ENCODE measurements at places on chromosomes 6 and 20.

GRCh38 chr20:63082939-63083735 is 76.4 kb upstream of the BHLHE23 start:
- DNase-seq = no peak

GRCh38 chr6:148533309-148534107 is 190.9 kb downstream of the SASH1 start:
- DNase-seq = no peak

DNA sequence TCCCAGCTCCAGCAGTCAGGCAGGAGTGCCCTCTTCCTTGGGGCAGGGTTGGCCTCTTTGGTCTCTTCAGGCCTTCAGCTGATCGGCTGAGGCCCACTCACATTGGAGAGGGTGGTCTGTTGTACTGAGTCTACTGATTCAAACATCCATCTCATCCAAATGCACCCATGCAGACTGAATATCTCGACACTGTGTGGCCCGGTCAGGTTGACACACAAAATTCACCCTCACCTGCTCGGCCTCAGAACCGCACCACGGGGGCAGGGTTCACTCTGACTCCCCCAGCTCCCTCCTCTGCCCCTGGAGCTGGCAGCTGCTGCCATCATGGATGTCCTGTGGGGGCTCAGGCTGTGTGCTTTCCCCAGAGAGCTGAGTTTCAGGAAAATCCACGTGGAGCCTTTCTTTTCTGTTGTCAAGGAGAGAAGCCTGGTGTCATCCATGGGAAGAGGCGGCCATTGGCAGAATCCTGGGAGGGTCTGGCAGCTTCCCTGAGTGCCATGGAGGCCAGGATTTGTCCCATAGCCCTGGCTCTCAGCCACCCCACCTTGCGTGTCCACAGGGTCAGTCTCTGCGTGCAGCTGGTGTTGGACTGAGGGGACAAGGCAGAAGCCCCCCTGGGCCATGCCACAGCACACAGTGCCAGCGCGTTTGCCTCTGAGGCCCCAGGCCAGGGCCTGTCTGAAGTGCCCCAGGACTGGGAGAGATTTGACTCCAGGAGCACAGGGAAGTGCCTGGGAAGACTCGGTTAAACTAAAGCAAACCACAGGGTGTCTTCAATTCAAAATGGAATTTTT is 114.1 kb downstream of the ERMARD start:
- no peak for DNase-seq

- no peak for DNase-seq
These were observed 67.7 kb downstream of the PLEKHG1 start for GRCh38 chr6:150667359-150667758.

DNA sequence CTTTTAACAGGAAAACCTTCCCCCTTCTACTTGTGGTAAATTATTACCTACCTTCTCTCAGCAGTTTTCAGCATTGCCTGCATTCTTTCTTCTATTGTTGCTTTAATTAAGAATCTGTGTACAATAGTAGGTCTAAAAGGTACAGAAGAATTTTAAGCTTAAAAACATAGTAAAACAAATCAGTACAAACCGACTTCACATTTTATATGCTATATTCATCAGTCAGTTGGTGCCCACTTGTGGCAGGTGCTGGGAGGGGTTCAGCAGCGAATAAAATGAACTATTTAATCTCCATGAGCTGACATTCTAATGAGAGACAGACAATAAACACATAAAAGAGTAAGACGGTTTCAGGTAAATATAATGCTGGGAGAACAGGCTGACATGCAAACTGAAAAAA is 73.4 kb upstream of the FBXO30 start:
- DNase-seq = no peak

Measured in activated CD4-positive, alpha-beta T cell treated with anti-CD3 and anti-CD28 coated beads, Interleukin-2, amount 50 U/mL, for 16 hours (primary cell).